Central memory CD4-positive, alpha-beta T cell (primary cell): ENCODE measurements at places on chromosomes 2 and 18.

- peak; percentile 28 for DNase-seq
These were observed 19.8 kb downstream of the ARL5A start for GRCh38 chr2:151808258-151809072.

GRCh38 chr2:77142141-77142540, 380.0 kb downstream of the LRRTM4 start:
- DNase-seq: no peak

- DNase-seq: no peak
These were observed 29.2 kb upstream of the ALLC start for GRCh38 chr2:3628800-3629199.

- no peak for DNase-seq
These were observed 2096.3 kb upstream of the CELF4 start for GRCh38 chr18:39661856-39662366.

GRCh38 chr2:195899226-195899625, 169.4 kb downstream of the DNAH7 start:
- no peak for DNase-seq

DNA sequence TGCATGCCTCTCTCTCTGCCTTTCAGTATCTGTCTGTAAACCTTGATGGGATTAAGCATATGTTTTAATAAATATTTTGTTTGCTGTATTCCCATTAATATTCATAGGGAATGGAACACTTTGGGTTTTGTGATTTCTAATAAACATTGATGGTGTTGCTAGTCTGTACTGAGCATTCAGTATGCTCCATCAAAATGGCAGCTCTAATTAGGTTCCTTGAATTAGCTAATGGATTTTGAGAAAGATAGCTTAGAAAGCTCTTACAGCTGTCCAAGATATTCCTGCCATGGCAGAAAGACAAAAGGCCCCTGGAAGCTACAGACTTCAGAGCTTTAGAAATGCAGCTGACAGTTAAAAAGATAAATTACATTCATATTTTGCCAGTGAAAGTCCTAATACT, 199.2 kb upstream of the NRP2 start:
- no peak for DNase-seq

GRCh38 chr2:179936654-179937053, 70.4 kb downstream of the CWC22 start:
- DNase-seq: no peak

DNA sequence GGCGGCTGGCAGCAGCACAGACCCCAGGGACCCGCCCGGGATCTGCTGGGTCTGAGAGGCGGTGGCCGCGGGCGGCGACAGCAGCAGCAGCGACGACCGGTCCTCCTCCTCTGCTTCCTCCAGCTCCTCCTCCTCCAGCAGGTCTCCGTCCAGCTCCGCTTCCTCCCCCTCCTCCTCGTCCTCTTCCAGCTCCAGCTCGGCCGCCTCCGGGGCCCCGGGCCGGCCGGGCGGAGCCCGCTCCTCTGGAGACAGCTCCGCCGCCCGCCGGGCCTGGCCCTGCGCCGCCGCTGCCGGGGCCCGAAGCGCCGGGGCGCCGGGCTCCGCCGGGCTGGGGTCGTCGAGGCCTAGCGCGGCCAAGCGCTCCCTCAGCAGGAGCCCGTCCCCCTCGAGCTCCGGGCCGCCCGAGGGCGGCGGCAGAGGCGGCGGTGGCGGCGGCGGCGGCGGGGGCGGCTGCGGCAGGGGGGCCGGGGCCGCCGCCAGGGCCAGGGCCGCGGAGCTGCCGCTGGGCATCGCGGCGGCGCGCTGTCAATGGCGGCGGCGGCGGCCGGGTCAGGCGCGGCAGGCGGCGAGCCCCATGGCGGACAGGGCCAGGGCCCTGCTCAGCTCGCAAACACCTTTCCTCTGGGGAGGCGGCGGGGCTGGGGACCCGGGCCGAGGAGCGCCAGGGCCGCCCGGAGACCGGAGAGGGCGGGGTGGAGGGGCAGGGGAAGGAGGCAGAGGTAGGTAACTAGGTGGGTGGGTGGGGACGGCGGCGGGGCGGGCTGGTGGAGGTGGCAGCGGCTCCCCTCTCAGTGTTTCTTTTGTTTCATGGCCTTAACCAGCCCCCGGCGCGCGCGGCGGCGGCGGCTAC, 445 bp downstream of the MEX3C start:
- DNase-seq: no peak

DNA sequence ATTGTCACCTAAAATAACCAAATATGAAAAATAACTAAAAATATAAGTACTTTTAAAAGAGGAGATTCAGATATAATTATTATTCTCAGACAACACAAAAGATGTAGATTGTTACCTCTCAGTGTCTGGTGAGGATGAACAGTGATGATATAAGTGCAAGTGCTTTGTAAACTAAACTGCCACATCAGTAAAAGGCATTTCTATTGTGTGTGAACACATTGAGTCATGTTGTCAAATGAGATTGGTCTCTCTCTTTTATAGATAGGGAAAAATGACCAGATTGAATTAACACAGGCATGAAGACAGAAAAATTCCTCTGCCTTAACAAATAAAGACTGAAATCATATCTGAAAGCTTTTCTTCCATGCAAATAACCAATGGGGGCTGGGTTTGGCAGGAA, 182.4 kb upstream of the TMEFF2 start:
- DNase-seq: no peak

DNA sequence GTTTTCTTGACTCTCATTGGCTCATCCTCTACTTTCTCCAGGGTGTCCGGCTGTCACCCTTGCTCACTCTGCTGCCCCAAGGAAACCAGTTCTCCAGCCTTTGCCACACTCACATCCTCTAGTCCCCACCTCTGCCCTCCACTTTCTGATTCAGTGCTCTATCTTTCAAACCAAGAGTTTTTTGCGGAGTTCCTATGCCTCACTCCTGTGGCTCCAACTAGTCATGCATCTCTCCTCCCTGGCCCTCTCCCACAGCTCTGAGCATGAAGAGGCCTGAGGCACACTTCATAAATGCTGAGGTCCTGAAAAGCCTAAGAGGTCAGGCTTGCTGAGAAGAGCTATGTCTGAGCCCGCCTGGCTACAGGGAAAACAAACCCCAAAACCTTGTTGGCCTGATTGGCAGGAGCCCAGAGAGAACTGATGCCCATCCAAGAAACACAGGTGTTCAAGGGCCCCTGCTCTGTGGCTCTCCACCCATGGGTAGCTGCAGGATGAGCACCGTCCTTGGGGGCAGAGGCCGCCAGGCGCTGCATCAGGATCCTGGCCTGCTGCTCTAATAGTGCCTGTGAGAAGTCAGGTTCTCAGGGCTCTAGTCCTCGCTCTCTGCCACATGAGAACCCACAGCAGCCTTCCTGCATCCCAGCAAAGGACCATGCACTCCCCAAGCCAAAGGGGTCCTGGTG, 42.1 kb downstream of the HS1BP3 start:
- no peak for DNase-seq

- DNase-seq: peak; percentile 58
These were observed 3.3 kb upstream of the GPBAR1 start for GRCh38 chr2:218257390-218257981.

- no peak for DNase-seq
These were observed 25.7 kb downstream of the PLA2R1 start for GRCh38 chr2:160036736-160037135.

- DNase-seq: no peak
These were observed 1.4 kb downstream of the RFX8 start for GRCh38 chr2:101473591-101473910.

DNA sequence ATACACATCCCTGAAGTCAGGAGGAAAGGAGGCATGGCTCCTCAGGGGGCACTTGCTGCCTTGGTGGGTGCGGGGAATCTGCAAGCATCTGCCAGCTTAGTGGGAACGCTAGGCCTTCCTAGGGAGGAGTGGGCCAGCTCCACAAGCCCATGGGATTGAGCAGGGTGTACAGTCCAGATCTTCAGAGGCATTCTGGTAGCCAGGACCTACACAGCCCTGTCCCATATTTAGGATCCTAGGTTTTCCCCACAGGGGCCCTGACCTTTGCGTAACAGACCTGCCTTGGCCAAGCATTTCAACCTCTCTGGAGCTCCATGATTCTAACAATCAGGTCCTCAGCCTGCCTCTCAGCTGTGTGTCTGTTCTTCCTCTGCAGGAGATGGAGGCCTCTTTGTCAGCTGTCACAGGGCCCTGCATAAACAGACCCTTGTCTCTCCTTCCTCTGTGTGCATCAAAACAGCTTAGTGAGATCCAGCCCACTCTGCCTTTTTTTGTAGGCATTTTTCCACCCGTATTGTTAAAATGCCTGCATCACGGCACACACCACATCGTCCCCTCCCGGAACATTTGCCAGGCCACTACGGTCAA, 140.2 kb upstream of the NDUFV2 start:
- no peak for DNase-seq

- DNase-seq: no peak
These were observed 3.1 kb upstream of the HES6 start for GRCh38 chr2:238242731-238243495.

- DNase-seq: no peak
These were observed 94.5 kb upstream of the HAAO start for GRCh38 chr2:42886921-42887320.

- peak; percentile 69 for DNase-seq
These were observed 1.4 kb upstream of the YES1 start for GRCh38 chr18:813172-814071.

GRCh38 chr2:197145471-197146056, 165.0 kb downstream of the ANKRD44 start:
- peak; percentile 54 for DNase-seq

- no peak for DNase-seq
These were observed 1.7 kb downstream of the STEAP3 start for GRCh38 chr2:119225105-119225865.

DNA sequence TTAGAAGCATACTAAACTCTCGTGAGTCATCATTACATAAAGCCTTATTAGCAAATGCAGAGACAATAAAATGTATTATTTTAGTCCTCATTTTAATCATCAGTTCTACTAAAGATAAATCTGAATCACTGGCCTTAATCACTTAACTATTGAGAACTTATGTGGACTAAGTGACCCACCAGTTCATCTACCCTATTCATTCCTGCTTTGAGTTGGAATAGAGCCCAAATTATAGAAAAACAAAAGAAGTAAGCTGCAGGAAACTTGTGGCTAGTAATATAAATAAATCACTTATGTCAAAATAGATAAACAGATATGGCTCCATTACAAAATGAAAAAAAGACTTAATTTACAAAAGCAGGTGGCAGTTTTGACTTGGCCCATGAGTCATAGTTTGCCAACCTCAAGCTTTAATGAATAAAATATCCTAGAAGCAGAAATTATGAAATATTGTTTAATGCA, 851.8 kb upstream of the CRIM1 start:
- DNase-seq: no peak

DNA sequence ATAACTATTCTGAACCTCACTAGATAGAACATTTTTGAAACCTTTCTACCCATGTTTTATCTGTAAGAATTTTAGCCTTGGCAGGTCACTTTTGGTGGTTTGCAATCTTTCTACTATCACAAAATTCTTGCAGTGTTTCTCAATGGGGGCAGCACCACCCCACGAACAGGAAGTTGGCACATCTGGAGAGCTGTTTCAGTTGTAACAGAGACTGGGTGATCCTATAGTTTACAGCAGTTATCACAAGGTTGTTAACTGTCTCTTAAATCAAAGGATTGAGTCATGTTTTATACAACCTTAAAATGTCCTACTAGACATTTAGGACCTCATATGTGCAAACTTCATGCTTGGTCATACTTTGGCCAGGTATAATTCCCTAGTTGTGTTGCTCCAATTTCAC, 829.2 kb downstream of the ERBB4 start:
- DNase-seq: no peak

DNA sequence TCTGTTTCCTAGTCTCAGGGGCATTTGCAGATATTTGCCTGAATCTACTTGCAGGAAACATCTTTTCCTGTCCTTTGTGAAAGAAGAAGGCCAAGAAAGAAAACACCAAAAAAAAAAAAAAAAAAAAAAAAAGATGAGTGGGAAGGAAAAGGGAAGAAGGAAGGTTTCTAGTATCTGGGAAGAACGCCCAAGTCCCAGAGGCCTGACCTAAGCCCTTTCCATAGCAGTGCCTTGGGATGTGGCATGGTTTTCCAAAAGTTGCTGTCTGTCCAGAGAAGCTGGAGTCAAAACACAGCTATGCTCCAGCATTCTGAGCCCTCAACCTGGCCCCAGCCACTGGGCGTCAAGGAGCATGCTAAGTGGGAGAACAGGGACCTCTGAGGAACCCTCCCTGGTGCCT, 123.5 kb downstream of the INHBB start:
- DNase-seq: no peak

DNA sequence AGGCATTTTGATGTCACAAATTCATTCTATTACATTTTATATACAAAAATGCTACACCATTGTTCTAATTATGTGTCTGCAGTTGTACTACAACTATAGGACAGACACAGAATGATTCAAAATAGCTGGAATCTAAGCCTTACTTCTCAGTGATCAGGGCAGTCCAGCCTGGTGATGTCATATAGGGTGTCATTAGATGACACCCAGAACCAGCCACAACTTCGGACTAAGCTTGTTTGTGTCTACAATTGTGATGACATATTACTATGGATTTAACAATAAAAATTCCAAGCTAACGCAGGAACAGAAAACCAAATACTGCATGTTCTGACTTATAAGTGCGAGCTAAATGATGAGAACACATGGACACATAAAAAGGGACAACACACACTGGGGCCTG, 31.0 kb downstream of the M1AP start:
- DNase-seq: no peak

DNA sequence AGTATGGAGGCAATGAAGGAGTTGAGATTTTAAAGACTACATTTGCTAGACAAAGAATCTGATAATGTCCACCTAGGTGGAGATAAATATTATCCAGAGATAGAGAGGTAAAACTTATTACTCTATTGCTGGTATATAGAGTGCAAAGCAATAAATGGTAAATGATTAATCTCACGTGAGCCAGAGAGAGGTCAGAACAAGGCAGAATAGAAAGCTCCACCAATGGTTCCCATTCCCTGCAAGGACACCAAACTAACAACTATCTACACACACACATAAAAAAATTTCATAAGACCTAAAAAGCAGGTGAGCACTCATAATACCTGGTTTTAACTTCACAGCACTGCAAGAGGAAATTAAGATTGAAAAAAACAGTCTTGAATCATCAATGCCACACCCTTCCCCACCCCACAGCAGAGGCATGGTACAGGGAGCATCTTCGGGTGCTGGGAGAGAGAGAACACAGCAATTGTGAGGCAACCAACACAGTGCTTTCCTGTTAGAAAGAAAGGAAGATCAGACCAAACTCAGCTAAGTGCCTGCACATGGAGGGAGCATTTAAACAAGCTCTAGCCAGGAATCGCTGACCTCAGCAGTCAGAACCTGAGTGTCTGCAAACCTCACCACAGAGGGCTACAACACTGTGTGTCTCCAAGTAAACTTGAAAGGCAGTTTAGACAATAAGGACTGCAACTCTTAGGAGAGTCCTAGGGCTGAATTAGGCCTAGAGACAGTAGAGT, 1432.6 kb upstream of the TMEFF2 start:
- no peak for DNase-seq

DNA sequence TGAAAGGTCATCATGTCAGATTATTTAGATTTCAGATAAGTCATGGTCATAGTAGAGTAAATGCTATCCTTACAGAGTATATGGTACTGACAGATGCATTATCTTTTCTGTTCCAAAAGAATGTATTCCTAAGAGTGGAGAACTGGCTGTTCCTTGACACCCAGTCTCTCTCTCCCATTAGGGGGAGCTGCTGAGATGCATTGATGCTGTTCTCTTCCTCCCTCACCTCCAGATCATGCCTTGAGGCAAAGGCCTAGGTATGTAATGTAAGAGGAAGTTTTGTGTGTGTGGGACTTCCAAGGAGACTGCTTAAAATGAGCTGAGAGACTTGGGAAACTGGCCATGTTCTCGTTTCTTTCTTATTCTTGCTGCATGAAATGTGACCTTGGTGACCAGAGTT, 979.5 kb upstream of the CELF4 start:
- no peak for DNase-seq
